Stimulated activated CD8-positive, alpha-beta memory T cell treated with anti-CD3 and anti-CD28 coated beads, Interleukin-15, amount 100 ng/mL, for 4 hours (primary cell): ENCODE measurements at places on chromosomes 7 and 10.

DNA sequence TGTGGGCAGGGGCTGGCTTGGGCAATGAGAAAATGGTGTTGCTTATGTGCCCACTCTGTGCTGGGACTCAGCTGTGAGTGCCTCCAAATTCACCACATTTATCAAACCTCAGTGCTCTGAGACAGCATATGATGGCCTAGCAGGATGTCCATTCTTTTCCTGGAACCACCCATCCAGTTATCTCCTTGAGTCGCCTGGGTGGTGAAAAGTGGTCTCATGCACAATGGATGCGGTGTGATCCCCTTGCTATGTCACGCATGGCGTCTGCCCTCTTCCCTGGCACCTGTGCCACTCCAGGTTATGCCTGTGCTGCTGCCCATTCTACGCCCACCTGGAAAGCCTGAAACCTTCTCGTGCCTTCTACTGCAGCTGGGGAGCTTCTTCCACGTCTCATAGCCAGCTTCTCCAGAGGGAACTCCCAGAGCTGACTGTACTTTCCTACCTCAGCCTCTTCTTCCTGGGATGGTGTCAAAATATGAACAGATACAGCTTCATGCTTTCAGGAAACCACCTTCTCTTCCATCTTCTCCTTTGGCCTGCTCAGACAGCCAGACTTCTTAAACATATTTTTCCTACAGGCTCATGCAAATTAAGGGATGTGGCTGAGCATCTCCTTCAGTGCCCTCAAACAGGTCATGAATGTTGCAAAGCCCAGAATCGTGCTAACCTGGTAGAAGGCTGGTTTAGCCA is 147.3 kb downstream of the PFKFB3 start:
- no peak for DNase-seq

- DNase-seq, result no peak
These were observed 57.8 kb downstream of the PRKCQ start for GRCh38 chr10:6522230-6522629.

DNA sequence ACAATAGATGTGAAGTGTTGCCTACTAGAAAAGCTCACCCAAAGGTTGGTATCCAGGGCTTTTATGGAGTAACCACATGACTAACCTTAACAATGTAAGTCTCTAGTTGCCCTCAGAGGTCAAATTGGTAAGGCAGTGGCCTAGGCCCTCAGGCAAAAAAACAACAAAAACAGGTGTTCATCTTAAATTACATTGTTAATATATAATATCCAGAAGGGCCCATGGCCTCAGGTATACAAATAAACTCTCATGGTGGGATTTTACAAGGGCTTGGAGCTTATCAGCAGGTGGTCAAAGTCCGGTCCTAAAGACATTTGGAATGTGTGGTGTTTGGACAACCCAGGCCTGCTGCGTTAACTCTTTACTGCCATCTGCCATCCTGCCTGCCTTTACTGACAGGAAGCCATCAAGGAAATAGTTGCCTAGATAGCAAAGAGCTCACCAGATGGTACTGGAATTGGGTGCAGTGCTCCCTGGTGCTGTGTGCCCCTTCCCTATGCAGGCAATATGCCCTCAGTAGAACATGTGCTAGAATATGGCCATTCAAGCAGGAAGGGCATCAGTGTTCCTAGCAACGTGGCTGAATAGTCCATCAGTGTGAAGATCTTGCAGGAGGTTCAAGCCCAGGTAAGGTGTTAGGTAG is 36.2 kb downstream of the TOMM7 start:
- no peak for DNase-seq

DNA sequence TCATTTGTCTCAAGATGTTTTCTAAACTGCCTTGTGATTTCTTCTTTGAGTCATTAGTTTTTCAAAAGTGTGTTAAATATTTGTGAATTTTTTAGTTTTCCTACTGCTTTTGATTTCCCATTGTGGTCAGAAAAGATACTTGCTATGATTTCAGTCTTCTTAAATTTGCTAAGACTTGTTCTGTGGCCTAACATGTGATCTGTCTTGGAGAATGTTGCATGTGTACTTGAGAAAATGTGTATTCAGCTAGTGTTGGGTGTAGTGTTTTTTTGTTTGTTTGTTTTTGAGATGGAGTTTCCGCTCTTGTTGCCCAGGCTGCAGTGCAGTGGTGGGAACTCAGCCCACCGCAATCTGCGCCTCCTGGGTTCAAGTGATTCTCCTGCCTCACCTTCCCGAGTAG is 28.6 kb downstream of the BMPR1A start:
- DNase-seq, result no peak

DNA sequence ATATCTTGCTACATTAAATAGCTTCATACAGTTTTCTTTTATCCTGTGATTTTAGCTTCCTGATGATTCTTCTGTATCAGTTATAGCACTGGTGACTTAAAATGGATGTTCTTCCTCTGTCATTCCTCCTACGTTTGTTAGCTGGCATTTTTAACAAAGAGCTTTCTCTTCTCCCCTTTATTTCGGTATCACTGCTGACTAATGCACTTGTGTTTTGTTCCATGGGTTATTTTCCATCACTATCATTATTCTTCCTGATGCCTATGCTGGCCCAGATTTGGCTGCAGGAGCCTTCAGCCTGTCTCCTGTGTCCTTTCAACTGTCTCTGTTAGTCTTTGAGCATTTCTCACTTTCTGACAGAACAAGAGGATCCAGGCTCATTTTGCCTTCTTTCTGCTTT is 13.1 kb downstream of the BMS1 start:
- DNase-seq, result no peak

DNA sequence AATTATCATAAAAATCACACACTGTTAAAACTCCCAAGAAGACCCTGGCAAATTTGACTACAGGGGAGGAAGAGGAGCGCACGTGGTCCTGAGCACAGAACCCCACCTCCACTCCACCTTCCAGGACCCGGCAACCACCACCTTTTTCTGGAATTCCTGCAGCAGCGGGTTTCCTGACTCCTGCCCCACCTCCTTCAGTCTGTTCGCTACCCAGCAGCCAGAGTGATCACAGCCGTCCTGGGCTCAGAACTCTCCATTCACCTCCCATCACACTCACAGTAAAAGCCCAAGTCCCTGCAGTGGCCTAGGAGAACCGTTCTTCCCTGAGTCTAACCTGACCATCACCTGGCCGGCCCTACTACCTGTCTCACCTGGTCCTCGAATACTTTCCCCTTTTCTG is 107.4 kb upstream of the FAM204A start:
- no peak for DNase-seq

DNA sequence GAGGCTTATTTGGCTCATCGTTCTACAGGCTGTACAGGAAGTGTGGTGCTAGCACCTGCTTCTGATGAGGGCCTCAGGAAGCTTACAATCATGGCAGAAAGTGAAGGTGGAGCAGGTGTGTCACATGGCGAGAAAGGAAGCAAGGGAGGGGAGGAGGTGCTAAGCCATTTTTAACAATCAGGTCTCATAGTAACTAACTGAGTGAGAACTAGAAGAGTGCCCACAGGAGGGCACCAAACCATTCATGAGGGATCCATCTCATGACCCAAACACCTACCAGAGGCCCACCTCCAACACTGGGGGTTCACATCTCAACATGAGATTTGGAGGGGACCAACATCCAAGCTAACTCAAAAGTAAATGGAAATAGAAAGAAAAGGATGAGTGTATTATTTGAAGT is 78.1 kb downstream of the CXCL12 start:
- no peak for DNase-seq

- no peak for DNase-seq
These were observed 82.8 kb upstream of the GNA12 start for GRCh38 chr7:2926896-2927405.

DNA sequence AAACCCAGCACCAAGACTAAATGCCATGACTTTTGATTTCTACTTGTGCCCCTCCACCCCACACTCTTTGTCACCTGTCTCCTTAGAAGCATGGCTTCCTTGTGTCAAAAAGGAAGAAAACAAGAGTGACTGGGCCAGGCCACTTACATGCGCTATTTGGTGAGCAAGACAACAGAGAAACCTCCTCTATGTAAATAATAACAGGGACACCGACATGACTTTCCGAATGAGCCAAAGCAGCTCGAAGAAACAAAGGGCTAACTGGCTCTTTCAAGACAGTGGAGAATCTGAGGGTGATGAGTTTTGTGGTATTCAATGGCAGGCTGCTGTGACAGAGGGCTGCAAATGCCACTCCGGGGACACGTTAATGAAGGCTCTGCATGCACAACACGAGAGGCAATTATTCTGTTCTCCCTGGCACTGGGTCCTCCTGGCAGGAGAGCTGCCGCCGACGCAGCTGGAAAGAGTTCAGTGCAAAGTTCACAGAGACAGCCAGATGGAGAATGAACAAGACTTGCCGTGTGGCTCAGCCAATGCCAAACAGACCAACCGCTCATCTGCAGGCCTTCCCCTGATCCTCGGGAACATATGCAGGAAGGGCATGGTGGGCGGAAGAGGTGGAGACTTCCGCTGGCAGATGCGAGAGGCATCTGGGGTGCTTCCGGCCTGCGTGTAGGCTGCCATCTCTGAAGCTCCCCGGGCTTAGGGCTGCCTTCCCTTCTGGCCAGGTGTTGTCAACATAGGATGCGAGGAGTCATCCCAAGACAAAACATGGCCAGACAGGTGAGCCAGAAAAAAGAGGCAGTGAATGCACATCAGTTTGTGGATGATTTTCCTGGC is 59.1 kb upstream of the SMNDC1 start:
- no peak for DNase-seq

- DNase-seq, result no peak
These were observed 475.1 kb upstream of the ANKRD30A start for GRCh38 chr10:36650274-36650673.

GRCh38 chr10:110495731-110496552 is 1.8 kb upstream of the DUSP5 start:
- peak; percentile 38 for DNase-seq

DNA sequence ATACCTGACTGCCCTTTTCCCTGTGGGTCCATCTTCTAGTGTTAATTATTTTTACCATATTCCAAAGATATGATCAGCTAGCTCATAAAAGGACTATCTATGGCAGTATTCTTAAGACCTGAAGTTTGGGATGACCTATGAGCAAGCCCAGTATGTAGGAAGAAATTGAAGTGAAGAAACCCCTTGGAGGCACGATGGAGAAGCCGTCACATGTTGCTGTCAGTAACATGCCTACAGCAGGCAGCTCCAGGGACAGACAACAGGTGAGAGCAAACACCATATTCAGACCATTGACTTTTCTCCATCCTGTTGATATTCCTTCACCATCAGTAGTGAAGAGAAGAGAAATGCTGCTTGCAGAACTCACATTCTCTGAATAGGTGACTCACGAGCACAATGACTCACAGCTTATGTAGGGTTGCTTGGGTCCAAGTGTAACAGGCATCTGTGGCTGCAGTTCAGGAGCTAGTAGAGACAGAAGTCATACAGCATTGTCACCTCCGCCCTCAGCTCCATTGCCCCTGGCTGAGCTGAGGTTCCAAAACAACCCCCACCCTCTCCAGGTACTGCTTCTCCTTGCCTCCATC is 8.4 kb upstream of the LYZL2 start:
- no peak for DNase-seq

GRCh38 chr10:13698217-13698616 is 111.5 kb downstream of the PRPF18 start:
- DNase-seq, result no peak

DNA sequence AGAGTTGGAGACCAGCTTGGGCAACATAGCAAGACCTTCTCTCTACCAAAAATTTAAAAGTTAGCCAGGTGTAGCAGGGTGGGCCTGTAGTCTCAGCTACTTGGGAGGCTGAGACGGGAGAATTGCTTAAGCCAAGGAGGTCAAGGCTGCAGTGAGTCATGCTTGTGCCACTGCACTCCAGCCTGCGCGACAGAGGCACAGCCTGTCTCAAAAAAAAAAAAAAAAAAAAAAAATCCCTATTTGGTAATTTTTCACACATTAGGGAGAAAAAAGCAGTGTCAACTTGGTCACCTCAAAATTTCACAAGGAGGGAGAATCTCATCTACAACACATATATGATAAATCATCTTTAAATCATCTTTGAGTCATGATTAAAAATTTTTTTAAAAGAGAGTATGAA is 6.4 kb upstream of the ZNF398 start:
- no peak for DNase-seq

- DNase-seq, result no peak
These were observed 28.0 kb downstream of the ABLIM1 start for GRCh38 chr10:114629824-114630730.

DNA sequence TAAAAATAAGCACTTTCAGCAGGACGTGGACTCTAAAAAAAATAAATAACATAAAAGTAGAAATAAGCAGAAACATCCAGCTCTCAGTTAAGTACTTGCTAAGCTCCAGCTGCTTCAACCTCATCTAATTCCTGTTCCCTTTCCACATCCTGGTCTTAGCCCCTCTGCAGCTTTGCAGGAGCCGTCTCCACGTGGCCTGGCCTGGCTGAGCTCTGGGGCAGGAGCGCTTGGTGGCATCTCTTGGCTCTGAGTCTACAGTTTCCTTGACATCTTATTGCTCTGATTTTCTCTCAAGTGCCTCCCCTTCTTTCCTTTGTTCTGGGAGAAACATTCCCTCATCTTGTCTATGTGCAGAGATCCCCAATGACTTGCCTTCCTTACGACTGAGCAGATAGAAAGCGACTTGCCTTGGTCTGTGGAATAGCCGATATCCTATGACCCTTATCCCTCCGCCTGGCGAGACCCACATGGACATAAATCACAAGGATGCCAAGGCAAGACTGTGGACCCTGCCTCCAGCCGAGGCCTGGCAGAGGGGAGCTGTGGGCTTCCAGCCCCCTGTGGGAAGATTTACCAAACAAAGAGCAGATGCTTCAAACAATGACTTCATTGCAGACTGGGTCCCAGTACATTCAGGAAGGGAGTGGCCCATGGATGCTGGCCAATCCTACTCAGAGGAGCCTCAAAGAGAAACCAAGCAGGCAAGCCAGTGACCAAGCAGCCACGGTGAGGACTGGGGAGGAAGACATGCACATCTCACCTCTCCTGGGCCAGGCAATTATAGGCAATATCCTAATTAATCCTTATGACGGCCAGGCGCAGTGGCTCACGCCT is 61.9 kb downstream of the SPOCK2 start:
- DNase-seq, result no peak
